ENCODE measurements at places on chromosomes 5 and 9. TPM values are rescaled to one million over a fixed set of nuclear protein-coding genes. Genes with fewer than 3 reads are reported as not detected.

MGAT1 gene
- 126 TPM for polyA plus RNA-seq

CSF2 gene
- polyA plus RNA-seq: not detected

TLE1 gene
- polyA plus RNA-seq: 55.0 TPM

PRLR gene
- polyA plus RNA-seq: not detected

TNFSF8 gene
- not detected for polyA plus RNA-seq

RASGEF1C gene
- not detected for polyA plus RNA-seq

SUSD3 gene
- polyA plus RNA-seq: not detected

EPB41L4A gene
- polyA plus RNA-seq: 4.2 TPM

RGMB gene
- 16.2 TPM for polyA plus RNA-seq
